ENCODE measurements at places on chromosomes 6 and 20.

DNA sequence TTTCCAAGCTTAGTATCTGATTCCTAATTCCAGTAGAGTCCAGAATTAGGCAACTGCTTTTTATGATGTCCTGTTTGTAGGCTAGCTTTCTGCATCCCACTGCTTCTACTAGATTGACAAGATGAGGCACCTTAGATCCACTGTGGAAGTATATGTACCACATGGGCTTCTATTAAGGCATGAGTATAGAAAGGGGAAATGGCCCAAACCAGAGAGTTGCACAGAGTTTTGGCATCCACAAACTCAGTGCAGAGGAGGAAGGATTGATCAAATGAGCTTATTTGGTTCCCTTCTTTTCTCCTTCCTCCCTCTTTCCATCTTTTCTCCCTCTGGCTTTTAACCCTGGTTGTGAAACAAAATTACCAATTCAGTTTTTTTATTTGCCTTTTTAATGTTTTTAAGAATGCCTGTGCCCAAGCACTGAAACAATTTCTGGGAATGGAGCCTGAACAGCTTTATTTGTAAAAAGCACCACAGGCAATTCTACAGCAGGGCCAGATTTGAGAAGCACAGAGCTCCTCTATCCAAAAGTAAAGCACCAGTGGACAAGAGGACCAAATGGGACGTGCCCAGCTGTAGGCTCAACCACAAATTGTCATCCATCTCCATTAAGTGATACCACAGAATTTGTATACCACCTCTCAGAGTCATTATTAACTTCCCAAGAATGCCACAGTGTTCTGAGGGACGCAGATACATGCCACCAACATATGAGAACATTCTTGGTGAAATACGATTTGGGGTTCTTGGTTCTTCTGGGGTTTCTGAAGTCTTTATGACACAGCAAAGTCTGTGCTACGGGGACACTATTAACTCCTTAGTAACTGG is 969.1 kb downstream of the KIF16B start:
- no peak for DNase-seq

- DNase-seq, result no peak
Observed at GRCh38 chr6:46505693-46506512, 14.7 kb upstream of the RCAN2 start.

DNA sequence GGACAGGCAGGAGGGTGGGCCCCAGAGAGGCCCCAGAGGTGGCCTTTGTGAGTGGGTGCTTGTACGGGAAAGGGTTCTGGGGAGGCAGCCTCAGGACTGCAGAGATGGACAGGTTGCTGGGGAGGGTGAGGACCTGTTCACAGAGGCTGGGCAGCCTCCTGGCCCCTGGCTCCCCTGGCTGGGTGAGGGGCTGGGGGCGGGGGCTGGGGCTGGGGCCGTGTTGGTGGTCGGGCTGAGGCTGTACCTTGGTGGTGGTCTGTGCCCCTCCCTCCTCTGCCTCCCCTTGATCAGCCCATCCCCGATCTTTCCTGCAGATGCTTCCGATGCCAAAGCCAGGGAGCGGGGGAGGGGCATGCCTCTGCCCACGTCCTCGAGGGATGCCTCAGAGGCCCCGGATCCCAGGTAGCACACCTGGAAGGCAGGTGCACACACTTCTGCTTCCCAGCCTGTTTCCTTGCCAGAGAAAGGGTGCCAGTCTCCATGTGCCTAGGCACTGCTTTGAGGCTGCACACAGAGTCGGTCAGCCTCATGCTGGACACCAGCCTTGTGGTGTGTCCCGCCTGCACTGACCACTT is 4.8 kb downstream of the TCEA2 start:
- no peak for DNase-seq

- DNase-seq, result no peak
Observed at GRCh38 chr20:13909067-13909466, 81.3 kb downstream of the SEL1L2 start.

GRCh38 chr20:64244870-64245603 is 10.5 kb upstream of the PCMTD2 start:
- no peak for DNase-seq

GRCh38 chr6:44004625-44005506 is 122.4 kb downstream of the MRPL14 start:
- DNase-seq, result no peak

DNA sequence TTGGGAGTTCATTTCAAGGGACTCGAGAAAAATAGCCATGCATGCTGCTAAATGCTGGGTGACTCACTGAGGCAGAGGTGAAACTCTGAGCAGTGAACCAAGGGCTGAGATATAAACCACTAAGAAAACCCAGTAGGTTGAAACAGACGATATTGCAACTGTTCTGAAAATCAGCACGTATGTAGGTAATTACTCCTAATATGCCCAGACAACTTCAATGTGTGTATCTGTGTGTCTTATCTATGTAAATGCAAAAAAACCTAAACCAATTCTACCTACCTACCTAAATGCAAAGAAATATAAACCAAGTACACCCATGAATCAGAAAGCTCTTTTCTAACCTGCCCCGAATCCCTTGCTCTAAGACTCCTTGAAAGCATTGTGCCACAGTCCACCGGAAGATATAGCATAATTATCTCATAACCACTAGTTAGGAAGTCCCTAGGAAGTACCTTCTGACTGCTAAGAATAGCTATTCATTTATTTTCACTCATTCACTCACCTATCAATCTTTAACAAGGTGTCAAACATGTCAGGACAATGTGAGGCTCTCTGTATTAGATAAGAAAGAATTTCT is 458.7 kb upstream of the RUNX2 start:
- no peak for DNase-seq

GRCh38 chr20:52943185-52943841 is 28.8 kb upstream of the TSHZ2 start:
- no peak for DNase-seq

GRCh38 chr6:92608751-92609150 is 810.6 kb downstream of the EPHA7 start:
- DNase-seq, result no peak

DNA sequence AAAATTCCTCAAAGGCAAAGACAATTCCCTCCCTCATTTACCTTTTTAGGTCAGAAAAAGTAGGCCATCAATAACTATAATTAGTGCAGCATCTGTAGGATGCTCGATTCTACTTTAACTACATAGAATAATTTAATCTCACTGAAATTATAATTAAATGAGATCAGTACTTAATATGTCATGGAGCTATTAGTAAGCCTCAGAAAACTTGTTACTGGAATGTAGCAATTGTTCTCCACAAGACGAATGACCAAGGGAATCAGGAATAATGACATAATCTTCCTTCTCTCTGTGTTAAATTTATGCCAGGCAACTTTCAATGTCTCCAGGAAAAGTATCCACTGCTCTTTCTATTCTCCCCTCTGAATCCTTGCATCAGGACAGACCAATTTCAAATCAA is 34.1 kb downstream of the SESN1 start:
- DNase-seq, result no peak

DNA sequence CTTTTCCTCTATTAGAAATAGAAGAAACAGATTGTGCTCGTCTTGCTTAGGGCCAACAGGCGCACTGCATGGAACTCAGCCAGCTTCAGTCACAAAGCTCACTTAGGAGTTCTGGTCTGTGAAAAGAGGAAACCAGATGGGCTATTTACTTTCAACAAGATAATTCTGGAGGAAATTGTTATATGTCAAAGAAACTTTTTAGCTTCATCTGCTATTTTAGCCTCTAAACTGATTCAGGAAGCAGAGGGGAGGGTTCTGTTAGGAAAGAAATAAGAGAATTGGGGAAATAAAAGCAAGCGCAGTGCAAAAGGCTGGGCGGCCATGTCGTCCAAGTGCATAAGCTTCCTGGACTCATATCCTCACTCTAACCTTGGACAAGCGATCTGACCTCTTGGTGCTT is 21.3 kb downstream of the PRKN start:
- DNase-seq, result no peak

- DNase-seq, result no peak
Observed at GRCh38 chr6:33118525-33119123, 42.8 kb downstream of the HLA-DPB1 start.

GRCh38 chr6:29990931-29991330 is 48.6 kb downstream of the HLA-A start:
- no peak for DNase-seq

DNA sequence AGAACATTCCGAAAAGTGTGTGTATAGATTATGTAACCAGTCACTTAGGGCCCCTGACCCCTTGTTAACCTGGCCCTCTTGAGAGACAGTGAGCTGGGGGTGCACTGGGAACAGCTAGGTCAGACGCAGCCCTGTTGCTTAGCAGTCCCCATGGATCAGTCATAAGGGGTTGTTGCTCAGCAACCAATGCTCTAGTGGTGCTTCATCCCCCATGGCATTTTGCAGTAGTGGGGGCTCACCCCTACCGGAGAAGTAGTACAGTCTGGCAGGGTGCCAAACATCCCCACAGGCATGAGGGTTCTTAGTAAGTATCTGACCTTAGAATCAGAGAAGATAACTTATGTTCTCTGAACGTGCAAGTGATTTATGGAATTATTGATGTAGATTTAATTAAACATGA is 12.3 kb downstream of the PKIB start:
- DNase-seq, result no peak

DNA sequence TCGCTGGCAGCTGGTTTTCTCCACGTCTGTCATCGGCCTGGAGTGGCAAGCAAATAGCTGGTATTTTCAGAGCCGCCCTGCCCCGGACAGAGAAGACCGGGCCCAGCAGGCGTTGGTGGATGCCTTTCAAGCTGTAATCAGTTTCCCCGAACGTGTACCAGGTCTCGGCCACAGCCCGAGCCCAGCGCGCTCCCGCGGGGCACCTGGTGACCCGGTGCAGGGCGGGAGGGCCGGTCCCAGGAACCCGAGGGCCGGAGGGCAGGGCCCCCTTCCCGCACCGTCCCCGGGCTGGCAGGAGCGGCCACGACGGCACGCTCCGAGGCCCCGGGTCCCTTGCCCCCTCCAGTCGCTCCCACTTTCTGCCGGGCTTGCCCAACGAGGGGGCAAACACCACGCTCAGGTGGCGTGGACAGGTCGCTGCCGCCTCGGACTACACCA is 348 bp upstream of the PYGB start:
- DNase-seq, result no peak

DNA sequence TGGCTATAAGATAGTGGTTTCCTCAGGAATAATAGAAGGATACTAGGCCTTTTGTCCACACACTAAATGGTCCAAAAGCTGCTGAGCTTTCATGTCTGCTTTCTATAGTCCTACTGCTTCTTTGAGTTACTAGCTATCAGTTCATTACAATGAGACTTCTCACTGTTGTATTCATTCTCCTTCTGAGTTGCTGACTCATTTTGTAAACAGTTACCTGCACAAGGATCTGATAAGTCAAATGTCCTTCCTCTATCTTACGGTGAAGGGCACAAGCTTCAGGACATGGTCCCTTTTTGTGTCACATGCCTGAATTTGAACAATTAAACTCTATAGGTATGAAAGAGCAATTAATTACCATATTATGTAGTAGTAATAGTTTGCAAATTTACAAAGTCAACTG is 90.5 kb downstream of the MAN1A1 start:
- no peak for DNase-seq

DNA sequence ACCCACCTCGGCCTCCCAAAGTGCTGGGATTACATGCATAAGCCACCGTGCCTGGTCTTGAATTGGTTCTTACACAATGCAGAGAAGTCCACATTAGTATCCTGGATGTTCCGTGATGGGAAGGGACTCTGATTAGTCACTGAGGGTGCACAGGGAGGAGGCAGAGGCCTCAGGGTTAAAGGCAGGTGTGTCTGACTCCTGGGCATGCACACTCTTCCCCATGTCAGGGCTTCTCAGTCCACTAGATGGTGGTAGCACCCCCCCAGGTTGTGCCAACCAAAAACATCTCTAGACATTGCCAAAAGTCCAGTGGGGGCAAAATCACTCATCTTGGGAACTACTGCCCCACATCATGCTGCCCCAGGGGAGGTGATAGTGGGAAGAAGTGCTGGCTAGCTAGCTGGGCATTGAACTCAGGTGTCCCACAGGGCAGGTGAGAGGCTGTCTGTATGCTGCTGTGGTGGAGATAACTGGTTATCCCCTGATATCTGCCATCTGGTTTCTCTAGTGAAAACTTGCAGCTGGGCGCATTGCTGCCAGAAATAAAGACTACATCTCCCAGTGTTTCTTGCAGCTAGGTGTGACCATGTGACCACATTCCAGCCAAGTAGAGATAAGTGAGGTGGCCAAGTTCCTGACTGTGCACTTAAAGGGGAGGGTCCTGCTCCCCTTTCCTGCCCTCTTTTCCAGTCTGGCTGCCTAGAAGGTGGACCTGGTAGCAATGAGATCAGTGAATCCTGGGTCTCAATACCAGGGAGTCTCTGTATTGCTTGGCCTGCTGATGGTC is 8.4 kb upstream of the NSFL1C start:
- no peak for DNase-seq

GRCh38 chr6:32589596-32590449 is at the start of gene HLA-DRB1:
HLA-DRB1 (minus strand) TSS chr6:32589848; CDS start chr6:32589742, 106 bp downstream.
- DNase-seq, result no peak

DNA sequence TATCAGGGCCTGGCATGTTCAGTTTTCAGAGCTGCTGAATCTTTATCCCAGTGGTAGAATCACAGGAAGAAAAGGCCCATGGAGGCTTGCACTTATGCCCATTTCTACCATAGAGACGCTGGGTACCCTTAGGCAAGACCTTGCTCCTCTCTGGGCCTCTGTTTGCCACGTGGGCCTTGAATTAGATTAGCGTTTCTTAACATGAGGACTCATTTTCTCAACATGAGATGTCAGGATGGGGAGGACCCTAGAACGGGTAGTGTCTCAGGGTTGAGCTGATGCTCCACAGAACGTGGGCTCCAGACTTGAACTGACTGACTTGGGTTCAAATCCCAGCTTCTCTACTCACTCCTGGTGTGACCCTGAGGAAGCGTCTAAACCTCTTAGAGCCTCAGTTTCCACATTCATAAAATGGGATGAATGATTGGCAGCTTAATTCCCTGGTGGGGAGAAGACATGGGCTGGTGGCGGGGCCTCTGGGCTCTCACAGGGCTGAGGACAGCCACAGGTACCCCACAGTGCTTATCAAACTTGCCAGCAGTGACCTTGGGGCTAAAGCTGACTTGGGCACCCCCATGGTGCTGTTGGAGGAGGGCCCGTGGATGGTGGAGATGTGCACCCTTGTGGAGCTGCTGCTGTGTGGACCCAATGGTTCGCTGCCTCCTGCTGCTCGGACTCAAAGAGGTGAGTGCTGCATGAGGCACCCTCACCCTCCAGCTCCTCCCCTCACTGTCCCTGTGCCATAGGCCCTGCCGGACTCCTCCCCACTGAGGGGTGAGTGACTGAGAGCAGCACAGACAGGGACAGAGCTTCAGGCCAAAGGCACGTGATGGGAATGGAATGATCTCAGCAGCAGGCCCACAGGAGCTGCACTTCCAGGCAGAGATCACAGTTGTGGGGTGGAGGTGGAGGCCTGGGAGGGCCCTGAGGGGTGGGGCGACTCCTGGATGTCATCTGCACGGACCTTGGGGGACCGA is 28.2 kb downstream of the SUN5 start:
- no peak for DNase-seq

DNA sequence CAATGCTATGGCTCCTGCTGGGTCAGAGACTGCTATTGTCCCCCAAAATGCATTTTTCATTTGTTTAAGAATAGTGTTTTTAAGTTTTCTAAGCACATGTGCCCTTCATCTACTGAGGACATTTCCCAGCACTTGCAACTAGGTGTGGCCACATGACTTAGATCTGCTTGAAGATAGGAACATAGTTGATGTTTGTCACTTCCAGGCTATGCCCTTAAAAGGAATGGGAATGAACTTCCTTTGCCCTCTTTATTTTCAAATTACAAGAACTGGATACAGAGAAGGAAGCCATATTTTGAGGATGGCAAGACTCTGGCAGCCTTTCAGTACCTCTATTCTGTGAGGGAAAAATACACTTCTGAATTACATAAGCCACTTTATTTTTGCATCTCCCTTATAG is 203.0 kb upstream of the TFAP2D start:
- DNase-seq, result no peak
